Activated T-cell treated with anti-CD3 and anti-CD28 coated beads, Interleukin-2, amount 50 U/mL, for 72 hours (primary cell): ENCODE measurements at places on chromosomes 6 and 20. TPM values are rescaled to one million over a fixed set of nuclear protein-coding genes. Genes with fewer than 3 reads are reported as not detected.

SLC17A1 gene
- 0.29 TPM for total RNA-seq

DNA sequence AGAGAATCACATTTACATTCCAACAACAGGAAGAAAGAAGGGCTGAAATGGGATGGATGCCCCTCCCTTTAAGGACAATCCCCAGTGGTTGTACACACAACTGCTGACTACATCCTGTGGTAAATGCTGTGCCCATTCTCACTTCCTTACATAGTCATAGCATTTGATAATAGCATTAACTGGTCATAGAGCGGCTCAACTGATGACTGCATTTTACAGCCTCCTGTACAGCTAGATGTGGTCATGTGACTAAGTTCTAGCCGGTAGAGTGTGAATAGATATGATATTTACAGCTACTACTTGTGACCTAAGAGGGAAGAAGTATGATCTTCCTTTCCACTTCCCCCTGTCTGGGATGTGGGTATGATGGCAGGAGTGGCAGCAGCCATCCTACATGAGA, 24.7 kb downstream of the KCNK17 start:
- DNase-seq = no peak

IMPG1 gene
- not detected for total RNA-seq

FAM217A gene
- not detected for total RNA-seq

- DNase-seq = no peak
Observed at GRCh38 chr20:39464238-39464637, 502.1 kb downstream of the DHX35 start.

HCRTR2 gene
- total RNA-seq = not detected

GTPBP2 gene
- total RNA-seq = 99.0 TPM

DNA sequence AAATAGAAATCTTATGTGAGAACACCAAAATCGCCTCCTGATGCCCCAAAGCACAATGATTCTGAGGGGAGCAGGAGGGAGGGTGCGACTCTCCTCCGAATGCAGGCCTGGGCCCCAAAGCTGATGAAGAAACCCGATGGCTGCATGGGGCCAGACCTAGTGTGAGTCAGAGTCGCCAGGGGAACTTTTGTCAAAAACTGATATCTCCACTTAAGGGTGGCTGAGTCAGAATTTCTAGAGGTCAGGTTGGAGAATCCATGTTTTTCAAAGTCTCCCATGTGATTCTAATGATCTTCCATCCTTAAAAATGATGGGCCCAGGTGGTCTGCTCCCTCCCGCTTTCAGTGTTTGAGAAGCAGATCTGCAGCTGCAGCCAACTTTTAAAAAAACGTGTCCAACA, 172.8 kb downstream of the BACH2 start:
- DNase-seq = peak; percentile 72

PRR18 gene
- 0.07 TPM for total RNA-seq

- DNase-seq = no peak
Observed at GRCh38 chr6:97626671-97627441, 343.8 kb upstream of the MMS22L start.

PEDS1 gene
- 14.4 TPM for total RNA-seq

- DNase-seq = no peak
Observed at GRCh38 chr20:46371656-46372055, 34.8 kb downstream of the ELMO2 start.

EMILIN3 gene
- not detected for total RNA-seq

ULBP1 gene
- 9.4 TPM for total RNA-seq

SRPK1 gene
- total RNA-seq = 99.7 TPM

ALDH8A1 gene
- 5.6 TPM for total RNA-seq

- DNase-seq = no peak
Observed at GRCh38 chr20:36175475-36175995, 21.0 kb downstream of the EPB41L1 start.

CD93 gene
- 2.0 TPM for total RNA-seq

KIF6 gene
- 0.46 TPM for total RNA-seq

- no peak for DNase-seq
Observed at GRCh38 chr6:38987503-38987902, 61.1 kb upstream of the GLP1R start.

- no peak for DNase-seq
Observed at GRCh38 chr20:62027116-62027515, 38.6 kb downstream of the TAF4 start.

GRCh38 chr6:168440520-168441433, at the start of gene SMOC2:
SMOC2 (plus strand) TSS chr6:168441184; CDS start chr6:168441371, 187 bp downstream.
- no peak for DNase-seq

TMEM244 gene
- total RNA-seq = not detected

PREX1 gene
- total RNA-seq = 112 TPM

DNA sequence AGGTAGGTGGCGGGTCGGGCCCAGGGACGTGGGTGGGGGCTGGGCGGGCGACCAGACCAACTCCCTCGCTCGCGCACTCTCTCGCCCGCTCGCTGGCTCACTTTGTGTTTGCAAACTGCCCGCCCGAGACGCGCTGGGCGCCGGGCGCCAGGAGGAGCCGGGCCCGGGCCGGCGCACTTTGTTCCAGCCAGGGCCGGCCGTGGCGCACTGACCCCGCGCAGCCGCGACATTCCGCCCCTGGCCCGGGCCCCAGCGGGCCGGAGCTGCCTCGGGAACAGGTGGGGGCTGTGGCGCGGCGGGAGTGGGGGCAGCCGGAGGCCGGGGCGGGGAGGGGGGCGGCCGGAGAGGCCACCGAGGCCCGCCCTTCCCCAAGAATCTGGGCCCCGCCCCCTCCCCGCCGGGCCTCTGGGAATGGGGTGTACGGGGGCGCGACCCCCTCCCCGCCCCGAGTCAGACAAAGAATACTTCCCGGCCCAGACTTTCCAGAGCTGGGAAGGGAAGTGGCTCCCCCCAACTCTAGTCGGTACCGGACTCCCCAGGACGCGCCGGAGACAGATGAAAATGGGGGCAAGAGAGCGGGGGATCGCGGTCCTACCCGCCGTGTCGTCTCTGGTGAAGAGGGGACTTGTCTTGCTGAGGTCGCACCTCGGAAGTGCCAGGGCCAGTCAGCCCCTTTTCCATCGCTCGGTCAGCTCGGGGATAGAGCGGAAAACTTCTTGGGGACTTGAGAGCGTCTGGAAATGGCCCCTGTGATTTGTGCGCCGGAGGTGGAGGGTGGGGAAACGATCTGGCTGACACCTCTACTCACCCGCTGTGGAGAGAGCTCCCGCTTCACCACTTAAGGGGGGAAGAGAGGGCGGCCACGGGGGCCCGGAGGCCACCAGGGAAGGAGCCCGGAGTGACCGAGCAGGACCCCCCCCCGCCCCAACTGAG, 951 bp downstream of the FOXP4 start:
- DNase-seq = peak; percentile 48
